ENCODE measurements at places on chromosomes 2 and 18. TPM values are rescaled to one million over a fixed set of nuclear protein-coding genes. Genes with fewer than 3 reads are reported as not detected.

DNA sequence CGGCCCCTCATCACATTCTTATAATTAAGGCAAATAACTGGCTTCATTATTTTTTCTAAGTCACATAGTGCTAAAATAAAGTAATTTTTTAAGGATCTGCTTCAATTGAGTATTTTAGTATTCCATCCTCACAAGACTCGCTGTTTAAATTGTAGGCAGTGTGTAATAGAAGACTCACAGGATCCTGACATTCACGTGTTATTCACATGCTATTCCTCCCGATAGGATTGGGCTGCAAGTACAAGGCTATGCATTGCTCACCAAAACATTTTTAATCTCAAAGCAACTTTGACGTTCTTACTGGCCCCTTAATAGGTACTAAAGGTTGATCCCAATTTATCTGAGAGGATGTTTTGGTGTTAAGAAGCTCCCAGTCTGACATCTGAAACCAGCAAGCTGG is 127.6 kb upstream of the L3MBTL4 start:
- DNase-seq, result no peak

GRCh38 chr18:32461709-32462272 is 8.9 kb downstream of the GAREM1 start:
- no peak for DNase-seq

GRCh38 chr2:57943315-57943714 is 103.3 kb upstream of the VRK2 start:
- no peak for DNase-seq

GRCh38 chr2:150019063-150019462 is 431.5 kb upstream of the MMADHC start:
- DNase-seq, result no peak

DNA sequence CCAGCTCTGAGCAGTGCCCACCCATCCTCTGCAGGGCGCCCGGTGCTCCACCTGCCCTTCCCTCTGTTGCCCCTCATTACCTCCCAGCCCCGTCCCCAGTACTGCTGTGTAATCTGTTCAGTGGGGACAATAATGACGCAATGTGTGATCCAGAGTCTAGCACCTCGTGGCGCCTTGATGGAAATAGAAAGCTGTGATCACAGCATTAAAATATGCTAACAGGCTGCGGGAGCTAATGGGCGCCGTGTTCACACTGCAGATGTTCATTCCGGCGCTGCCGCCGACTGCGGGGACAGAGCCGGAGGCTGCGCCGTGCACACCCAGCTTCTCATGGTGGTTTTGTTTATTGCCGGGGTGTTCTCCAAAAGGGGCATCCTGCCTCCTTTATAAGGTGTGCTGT is 235.2 kb downstream of the LDLRAD4 start:
- DNase-seq, result peak; percentile 4

GRCh38 chr2:85655961-85656417 is 12.0 kb downstream of the SFTPB start:
- no peak for DNase-seq

DNA sequence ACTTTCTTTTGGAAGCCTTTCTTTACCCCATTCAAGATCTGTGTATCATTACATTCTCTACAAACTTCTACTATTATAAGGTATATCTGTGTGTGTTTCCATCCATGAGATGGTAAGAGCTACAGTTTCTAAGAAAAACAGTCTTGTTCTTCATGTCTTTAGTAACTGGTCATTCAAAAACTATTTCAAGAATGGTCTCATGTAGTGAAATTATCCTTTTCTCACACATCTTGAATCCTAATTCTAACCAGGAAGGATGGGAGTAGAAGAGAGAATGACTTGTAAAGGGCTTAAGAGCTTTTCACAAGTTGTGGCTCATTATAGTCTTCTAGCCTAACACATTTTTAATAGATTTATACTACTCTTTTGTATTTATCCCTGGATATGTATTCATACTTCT is 47.3 kb downstream of the ROCK1 start:
- no peak for DNase-seq

DNA sequence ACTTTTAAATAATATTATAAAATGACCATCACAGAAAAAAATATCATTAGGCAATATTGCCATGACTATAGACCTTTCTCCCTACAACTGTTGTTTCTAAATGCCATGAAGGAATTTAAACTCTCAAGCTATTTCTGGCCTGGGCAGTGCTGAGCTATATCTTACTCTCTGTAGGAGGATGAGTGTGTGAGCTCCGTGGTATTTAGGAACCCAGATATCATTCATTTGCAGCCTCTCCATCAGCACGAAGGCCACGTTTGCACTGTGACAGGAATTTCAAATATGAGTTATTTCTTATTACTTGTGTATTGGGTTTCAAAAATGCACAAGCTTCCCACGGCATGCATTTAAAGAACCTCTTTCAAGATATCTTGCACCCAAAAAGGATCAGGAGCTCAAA is 35.0 kb upstream of the SOX11 start:
- DNase-seq, result no peak

DNA sequence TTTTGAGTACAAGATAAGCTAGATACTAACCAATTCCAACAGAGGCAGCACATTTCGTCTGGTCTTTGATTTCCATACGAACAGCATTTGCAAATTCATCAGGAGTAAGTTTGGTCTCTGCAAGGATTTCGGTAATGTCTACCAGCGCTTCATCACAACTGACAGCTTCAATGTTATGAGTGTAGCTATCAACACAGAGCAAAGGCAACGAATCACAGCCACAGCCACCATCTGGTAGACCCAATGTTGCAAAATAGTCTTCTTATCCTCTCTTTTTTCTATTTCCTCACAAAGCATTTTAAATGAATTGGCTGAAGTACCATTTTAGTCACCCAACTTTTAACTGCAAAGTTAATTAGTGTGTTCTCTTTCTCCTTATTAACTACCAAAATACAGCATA is 68.3 kb downstream of the REV1 start:
- no peak for DNase-seq

The IL37 gene
- total RNA-seq, result not detected

The AFG3L2 gene
- 45.2 TPM for total RNA-seq

The C2orf66 gene
- total RNA-seq, result not detected

The SLC9A4 gene
- not detected for total RNA-seq

All from activated CD4-positive, alpha-beta memory T cell treated with anti-CD3 and anti-CD28 coated beads for 36 hours (primary cell).